ENCODE measurements at places on chromosomes 13 and 19.
A peak's percentile ranks its signal among the peaks of the same experiment; 100 is the strongest.

DNA sequence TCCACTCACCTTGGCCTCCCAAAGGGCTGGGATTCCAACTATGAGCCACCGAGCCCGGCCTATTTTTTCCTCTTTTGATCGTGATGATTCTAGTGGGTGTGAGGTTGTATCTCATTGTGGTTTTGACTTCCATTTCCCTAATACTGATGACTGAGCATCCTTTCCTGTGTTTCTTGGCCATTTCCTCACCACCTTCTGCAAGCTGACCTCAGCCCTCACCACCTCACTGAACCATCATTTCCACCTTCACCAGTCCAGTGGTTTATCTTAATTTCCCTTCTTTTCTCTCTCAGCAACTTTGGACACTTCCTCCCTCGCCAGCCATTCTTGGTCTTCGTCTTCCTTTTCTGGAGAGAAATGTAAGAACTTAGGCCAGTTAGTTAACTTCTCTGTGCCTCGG is 13.0 kb upstream of the BICRA start:
- no peak for DNase-seq

- peak; percentile 3 for DNase-seq
Measured at GRCh38 chr13:38417727-38418126, 68.1 kb downstream of the UFM1 start.

- no peak for DNase-seq
Measured at GRCh38 chr19:15421721-15422260, 3.0 kb upstream of the AKAP8L start.

GRCh38 chr13:50285283-50285682 is 270.0 kb downstream of the KCNRG start:
- no peak for DNase-seq

- no peak for DNase-seq
Measured at GRCh38 chr19:3783660-3784584, 2.3 kb downstream of the MATK start.

DNA sequence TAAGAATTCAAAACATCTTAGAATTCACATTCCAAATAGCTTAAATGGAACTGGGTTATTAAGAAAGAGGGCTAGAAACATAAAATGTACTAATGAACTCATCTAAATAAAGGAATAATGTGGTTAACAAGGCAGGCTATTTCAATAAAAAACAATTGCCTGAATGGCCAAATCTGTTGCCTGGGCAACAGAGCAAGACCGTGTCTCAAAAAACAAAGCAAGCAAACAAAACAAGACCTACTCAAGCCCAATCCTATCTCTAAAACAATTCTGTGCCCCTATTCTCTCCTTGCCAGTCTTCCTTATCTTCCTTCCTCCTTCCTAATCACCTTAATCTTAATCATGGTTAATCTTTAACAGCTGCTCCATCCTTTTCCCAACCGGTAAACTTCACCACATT is 12.1 kb downstream of the IGFL1 start:
- DNase-seq = peak; percentile 14

- no peak for DNase-seq
Measured at GRCh38 chr13:110067355-110068175, 239.4 kb downstream of the COL4A1 start.

GRCh38 chr13:90717451-90717936 is 630.0 kb upstream of the MIR17HG start:
- DNase-seq = no peak

- no peak for DNase-seq
Measured at GRCh38 chr13:73661066-73661465, 473.1 kb downstream of the KLF12 start.

- no peak for DNase-seq
Measured at GRCh38 chr19:46036744-46037128, 4.1 kb downstream of the IGFL4 start.

DNA sequence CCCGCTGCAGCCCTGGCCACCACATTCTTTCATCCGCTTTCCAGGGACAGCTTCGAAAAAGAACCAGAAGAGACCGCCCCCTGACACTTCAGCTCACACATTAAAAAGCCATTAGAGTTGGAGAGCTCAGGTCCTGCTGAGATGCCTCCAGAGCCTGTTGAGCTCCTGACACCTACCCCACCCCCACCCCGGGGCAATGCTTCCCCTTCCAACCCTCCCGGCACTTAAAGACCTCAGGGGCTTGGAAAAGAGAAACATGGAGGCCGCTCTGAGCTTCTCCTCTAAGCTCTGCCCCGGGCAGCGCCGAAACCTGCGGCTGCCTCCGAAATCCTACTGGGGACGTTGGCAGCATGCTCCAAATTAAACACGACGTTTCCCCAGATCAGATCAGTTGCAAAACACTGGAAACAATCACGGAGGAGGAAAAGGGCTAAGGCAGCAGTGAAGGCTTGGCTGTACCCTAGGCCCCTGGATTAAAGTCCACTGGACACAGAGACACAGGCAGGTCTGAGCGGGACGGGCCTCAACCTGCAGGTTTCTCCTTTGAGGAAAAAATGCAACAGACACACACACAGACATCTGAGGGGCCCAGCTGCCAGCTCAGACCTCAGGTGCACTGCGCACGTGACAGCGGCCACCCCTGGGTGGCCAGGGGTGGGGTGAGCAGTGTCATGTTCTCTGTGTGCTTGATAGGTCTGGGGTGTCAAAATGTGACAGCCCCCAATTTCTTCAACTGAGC is 9.6 kb downstream of the SH3GL1 start:
- DNase-seq = peak; percentile 88

GRCh38 chr19:40503320-40503695 is 36.5 kb downstream of the SPTBN4 start:
- peak; percentile 86 for DNase-seq

DNA sequence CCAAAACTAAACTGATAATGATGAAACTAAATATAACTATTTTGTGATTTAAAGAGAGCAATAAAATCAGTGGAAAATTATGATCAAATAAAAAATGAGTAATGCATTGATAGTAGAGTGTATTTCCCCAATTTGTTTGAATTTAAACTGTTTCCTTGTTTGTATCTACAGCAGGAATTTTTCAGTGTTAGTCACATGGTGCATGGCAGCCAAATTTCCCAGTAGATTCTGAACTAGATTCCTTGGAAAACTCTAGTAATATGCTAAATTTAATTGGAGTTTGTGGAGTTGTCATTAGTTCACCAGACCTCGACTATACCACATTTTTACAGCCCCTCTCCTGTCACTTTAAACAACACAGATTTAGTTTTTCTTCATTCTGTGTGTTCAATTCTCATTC is 156.2 kb downstream of the PCCA start:
- no peak for DNase-seq

DNA sequence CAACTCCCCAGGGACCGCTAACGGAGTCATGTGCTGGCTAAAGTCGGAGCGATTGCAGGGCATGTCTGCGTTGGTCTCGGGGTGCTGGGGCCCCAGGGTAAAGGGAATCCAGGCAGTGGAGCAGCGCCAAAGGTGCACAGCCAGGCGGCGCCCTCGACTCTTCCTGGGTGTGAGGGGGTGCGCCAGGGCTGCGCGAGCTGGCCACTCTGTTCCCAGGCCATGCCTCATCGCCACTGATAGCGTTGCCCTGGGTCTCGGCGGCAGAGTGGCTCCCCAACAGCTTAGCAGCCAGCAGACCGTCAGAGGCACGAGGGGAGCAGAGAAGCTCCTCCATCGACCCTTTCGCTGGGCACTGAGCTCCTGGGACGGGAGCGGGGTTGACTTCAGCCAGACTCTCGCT is 152.7 kb downstream of the B3GLCT start:
- DNase-seq = no peak

DNA sequence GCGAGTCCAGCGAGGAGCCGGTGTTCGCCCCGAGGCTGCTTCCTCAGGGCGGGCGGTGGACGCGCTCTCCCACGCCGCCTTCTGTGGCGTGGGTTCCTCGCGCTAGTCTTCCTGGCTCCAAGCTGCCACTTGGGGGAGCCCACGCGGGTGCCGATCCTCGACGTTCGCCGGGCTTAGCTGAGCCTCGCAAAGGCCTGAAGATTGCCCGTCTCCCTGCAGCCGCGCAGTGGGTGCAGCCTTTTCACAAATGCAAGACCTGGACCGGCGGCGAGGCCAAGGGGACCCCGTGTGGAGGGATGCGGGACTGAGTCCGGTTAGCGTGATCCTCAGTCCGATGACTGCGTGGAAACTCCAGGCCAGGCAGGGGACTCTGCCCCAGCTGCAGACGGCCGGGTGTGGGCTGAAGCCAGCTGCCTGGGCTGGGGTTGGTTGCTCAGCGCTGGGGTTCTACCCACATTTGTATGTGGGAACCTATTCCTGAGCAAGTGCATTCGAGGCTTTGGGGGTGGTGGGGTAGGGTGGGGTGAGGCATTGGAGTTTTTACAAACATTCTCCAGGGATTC is 16.6 kb upstream of the LRP3 start:
- no peak for DNase-seq
